Activated CD4-positive, alpha-beta T cell treated with anti-CD3 and anti-CD28 coated beads, Interleukin-2, amount 50 U/mL, for 16 hours (primary cell): ENCODE measurements at places on chromosomes 2 and 18.

- no peak for DNase-seq
Observed at GRCh38 chr2:220876080-220876824, 695.9 kb downstream of the EPHA4 start.

GRCh38 chr18:54100920-54101470 is 123.5 kb downstream of the MBD2 start:
- no peak for DNase-seq

DNA sequence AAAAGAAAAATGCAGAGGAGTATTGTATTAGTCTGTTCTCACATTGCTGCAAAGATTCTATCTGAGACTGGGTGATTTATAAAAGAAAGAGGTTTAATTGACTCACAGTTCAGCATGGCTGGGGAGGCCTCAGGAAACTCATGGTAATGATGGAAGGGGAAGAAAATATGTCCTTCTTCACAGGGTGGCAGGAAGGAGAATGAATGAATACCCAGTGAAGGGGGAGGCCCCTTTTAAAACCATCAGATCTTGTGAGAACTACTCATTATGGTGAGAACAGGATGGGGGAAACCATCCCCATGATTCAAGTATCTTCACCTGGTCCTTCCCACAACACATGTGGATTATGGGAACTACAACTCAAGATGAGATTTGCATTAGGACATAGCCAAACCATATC is 9.1 kb upstream of the PLCL1 start:
- DNase-seq, result no peak

DNA sequence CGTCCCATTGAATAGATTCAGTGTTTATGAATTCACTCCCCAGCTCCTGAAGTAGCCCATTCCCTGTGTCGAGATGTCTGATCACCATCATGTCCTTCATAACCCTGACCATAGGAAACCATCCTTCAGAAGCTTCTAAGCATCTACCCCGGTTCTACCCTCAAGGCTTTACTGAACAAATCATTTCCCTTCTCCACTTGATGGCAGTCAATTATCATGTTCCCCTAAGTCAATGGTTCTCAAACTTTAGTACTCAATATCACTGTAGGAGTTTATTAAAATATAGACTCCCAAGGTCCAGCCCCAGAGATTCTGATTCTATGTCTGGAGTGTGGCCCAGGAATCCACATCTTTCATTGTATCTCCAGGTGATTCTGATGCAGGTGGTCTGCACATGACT is 228.4 kb upstream of the SP5 start:
- no peak for DNase-seq

- DNase-seq, result no peak
Observed at GRCh38 chr2:238484522-238485452, 58.1 kb downstream of the ASB1 start.

GRCh38 chr2:108971661-108972566 is 17.1 kb downstream of the EDAR start:
- no peak for DNase-seq

DNA sequence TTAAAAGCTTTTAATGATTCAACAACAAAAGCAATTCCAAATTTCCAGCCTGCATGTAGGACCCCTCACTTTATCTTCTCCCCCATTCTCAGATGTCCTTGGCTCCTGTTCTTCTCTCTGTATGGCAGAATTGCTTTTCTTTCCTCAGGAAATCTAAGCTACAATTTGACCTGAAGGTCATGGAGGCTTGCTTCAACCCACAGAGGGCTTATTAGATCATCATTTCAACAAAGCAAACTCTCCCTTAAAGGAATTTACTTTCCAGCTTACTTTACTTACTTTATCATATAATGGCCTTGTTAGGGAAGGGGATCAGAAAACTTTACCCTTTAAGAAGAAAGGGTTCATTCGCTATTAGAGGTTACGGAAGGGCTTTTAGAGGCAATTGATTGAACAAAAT is 211.5 kb downstream of the RAD51AP2 start:
- no peak for DNase-seq

DNA sequence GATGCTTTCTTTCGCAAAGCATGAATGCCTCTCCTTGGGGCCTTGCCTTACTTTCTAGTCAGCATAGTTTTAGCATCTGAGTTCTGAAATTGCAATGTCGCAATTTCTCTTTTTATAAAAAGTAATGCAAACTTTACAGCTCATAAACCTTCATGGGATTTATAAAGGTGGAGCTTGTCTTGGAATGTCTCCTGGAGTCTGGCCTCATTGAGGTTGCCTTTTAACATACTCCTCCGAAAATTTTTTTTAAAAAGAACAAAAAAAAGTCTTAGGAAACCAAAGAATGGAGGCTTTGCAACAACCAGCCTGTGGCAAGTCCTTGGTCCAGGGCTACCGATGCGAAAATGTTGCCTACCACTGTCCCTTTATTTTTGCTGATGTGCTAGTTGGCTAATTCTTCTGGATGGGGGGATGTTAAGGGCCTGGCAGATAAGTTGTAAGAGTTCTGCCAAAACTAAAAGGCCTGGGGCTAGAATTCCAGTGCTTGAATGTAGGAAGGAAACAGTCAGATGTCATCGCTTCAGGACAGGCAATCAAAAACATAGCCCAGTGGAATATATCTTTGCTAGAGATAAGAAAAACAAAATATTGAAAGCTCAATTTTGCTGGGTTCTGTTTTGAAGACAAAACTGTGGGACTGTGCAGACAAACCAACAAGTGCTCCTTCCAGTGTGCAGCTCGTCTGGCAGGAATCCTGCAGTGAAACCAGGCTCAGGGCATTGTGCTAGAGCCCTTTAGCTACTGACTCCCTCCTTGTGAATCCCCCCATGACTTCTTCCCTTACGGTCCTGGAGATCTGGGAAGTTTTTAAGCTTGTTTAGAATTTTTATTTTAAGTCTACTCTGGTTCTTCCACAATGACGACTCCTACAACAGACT is 213.0 kb downstream of the PIEZO2 start:
- no peak for DNase-seq

GRCh38 chr18:3623769-3624545 is 174.0 kb downstream of the TGIF1 start:
- DNase-seq, result peak; percentile 23

GRCh38 chr18:33844232-33844631 is 266.2 kb downstream of the ASXL3 start:
- DNase-seq, result no peak

- DNase-seq, result no peak
Observed at GRCh38 chr2:37554155-37554510, 117.3 kb downstream of the CDC42EP3 start.

DNA sequence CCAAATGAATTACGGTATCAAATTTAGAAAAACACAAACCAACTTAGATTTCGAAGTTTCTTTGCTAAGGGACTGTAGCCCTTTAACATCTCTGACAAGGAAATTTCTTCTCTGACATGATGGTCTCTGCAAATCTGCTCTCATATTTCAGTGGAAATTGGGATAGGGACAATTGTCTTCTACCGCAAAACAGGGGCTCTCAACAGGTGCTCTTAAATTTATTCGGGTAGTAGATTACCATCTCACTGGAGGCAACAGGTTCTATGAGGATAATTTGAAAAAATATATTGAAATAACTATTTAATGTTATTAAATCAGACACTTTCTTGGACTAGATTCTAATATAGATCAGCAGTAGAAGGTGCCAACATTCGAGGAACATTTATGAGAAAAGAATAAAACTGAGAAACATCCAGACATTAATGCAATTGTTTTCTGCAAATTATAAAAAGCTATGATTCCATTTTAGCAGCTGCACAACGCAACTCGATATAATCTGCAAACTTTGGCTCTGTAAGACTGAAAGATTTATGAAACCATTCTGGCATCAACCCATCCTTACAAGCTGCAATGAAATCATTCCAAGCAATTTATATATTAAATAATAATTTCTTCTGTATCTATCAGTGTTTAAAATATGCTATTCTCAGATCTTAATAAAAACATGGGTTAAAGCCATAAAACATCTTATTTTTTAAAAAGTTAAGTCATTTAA is 10.0 kb upstream of the BCL2 start:
- no peak for DNase-seq

DNA sequence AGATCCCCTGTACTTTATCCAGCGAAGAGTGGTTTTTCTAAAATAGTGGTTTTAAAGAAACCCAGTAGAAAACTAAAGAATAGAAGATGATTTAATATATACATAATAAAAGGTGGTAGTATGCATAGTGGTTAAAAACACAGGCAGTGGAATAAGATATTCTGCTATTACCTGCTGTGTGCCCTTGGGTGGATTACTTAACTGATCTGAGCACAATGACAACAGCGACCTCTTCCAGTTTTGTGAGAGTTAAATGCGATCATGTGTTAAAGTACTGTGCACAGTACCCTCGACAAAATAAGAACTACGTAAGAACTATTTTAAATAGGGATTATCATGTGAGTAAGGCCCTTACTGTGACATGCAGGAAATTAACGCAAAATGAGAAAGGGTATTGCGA is 30.0 kb upstream of the CHMP1B start:
- no peak for DNase-seq

DNA sequence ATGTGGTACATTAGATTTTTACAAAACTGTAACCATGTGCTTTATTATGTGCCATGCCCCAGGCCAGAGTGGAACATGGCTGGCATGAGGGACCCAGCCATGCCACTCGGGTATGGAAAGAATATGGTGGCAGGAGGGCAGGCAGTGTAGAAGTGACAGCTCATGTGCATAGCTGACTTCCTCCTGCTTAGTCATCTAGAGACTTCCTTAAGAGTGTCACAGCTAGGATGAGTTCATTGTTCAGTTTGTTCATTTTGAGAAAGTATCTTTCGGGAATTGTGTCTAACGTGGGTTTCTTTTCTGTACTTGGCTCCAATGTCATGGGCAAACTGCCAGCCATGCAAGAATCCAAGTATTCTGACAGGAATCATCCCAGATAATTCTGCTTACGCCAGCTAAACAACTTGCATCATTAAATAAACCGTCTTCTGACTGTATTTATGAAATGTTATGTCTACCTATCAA is 94.3 kb upstream of the ITGB6 start:
- peak; percentile 87 for DNase-seq

- DNase-seq, result no peak
Observed at GRCh38 chr2:173793709-173794565, 171.2 kb downstream of the SP3 start.
